ENCODE measurements at places on chromosomes 7 and 10.

GRCh38 chr10:78843495-78843894 is 225.3 kb upstream of the ZMIZ1 start:
- no peak for DNase-seq

GRCh38 chr10:130470973-130471372 is 334.8 kb downstream of the GLRX3 start:
- no peak for DNase-seq

DNA sequence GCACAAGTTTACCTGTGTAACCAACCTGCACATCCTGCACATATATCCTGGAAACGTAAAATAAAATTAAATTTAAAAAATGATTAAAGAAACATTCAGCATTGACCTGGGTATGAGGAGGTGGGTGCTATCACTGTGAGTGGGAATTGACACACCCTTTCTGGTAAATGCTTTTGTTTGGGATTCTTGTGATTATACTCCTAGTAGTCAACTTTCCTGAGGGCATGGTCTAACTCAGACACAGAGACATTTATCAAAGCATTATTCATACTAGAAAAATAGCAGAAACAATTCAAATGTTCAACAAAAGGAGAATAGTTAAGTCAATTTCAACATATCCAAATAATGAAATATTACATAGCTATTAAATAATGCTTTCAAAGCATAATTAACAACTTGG is 44.2 kb downstream of the CNNM2 start:
- no peak for DNase-seq

DNA sequence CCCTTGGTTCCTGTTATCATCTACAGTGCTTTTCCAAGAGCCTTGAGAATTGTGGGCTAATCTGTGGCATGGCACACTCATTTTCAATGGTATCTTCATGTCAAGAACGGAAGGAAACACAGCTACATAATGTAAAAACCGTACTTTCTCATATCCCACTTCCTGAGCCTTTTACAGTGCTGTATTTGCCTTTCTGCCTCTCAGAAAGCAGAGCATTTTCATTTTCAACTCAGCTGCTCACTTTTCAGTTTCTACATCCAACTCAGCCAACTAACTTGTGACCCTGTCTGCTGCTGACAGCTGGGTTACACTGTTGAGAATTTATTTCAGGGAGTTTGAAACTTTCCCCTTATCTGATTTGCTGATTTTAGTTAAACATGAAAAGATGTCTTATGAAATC is 875.8 kb upstream of the KCND2 start:
- DNase-seq, result no peak

DNA sequence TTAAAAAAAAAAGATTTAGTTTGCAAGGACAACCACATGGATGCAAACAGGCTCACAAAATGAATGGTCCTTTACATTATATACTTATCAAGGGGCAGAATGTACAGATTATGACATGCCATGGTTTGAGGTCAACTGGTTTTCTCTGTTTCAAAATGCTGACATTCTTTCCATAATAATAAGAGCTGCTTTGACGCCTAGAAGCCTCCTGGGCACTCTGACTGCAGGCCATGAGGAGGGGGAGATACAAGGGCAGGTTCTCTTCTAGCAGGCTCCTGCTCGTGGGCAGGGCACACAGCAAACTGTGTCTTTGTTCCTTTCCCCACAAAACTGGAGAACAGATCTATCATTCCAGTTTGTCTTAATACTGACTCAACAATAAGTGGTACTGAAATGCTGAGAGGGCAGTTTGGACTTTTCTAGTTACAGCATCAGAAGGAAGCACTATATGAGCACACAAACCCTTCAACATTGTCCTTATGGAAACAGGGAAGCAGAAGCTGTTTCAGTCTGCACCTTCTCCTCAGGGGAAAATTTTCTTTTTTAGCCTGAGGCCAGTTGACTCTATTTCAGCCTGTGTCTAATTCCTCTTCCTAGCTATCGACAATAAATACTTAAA is 314.9 kb upstream of the AOAH start:
- DNase-seq, result no peak

GRCh38 chr7:46653848-46654247 is 732.8 kb upstream of the IGFBP3 start:
- DNase-seq, result no peak

DNA sequence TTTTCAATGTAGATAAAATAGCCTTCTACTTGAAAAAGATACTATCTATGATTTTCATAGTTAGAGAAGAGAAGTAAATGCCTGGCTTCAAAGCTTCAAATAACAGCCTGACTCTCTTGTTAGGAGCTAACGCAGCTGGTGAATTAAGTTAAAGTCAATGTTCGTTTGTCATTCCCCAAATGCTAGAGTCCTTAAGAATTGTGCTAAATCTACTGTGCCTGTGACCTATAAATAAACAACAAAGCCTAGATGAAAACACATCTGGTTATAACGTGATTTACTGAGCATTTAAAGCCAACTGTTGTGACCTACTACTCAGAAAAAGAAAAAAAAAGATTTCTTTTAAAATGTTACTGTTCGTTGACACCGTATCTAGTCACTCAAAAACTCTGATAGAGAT is 134.7 kb downstream of the POLR1F start:
- no peak for DNase-seq
